ENCODE measurements at places on chromosomes 4 and X.

DNA sequence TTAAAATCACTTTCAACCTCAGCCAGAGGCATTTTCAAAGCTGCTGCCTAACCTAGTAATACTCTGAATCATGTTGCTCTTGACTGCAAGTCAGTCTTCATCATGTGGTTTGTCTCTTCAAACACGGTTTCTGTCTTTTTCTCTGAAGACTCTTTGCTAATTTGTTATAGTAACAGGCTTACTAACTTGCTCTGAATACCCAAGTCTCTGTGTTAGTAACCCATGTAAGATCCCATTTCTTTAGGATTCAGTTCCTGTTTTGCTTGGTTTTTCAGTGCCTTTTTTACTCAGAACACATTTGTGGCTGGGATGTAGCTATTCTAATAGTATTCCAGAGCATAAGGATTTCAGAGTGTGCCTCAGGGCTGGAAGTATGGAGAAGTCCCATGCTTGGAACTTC lies 1450.6 kb upstream of the IGFBP7 start:
- no peak for DNase-seq

GRCh38 chr4:143700416-143701352 lies at the start of gene FREM3:
FREM3 (minus strand) TSS chr4:143700675; CDS start chr4:143700675, 0 bp downstream.
- DNase-seq, result no peak

DNA sequence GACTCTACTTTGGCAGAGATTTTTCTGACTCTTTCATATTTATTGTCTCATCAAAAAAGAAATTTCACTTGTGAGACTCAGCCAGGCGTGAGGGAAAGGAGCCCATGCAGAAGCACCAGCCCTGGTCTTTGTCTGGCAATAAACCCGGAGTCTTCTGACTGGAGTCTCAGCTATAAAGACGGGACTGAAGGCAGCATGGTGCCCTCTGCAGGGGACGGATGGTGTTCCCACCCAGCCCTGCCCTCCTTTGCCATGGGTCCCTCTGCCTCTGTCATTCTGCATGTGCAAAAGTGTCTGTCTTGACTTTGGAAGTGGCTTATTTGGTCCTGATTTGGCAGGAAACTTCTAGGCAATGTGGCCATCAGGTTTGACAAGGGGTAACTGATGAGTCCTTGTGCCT lies 14.2 kb downstream of the ZNF185 start:
- DNase-seq, result no peak

GRCh38 chrX:18995221-18995620 lies 11.3 kb upstream of the PHKA2 start:
- DNase-seq, result peak; percentile 36

Data from RPMI7951 (cell line).